ENCODE measurements at places on chromosomes 2 and 18.

GRCh38 chr2:160247296-160248035, 47.4 kb upstream of the ITGB6 start:
- H3K36me3 ChIP-seq: no peaks in the 10 kb centered on the region
- peaks cover 5% of the 10 kb centered on the region for H3K4me1 ChIP-seq
- no peak for DNase-seq
- no peak overlapping the region for H3K27ac ChIP-seq

GRCh38 chr2:166519391-166519962, 25.4 kb upstream of the SCN7A start:
- H3K4me1 ChIP-seq: no peaks in the 10 kb centered on the region
- H3K27ac ChIP-seq: no peak overlapping the region
- no peaks in the 10 kb centered on the region for H3K27me3 ChIP-seq
- peak; percentile 37 for DNase-seq
- no peaks in the 10 kb centered on the region for H3K36me3 ChIP-seq

- H3K27me3 ChIP-seq: no peaks in the 10 kb centered on the region
- H3K27ac ChIP-seq: no peak overlapping the region
- no peaks in the 10 kb centered on the region for H3K4me1 ChIP-seq
- H3K36me3 ChIP-seq: no peaks in the 10 kb centered on the region
- H3K4me3 ChIP-seq: no peak overlapping the region
Measured at GRCh38 chr2:150109028-150109427, 378.4 kb downstream of the RND3 start.

DNA sequence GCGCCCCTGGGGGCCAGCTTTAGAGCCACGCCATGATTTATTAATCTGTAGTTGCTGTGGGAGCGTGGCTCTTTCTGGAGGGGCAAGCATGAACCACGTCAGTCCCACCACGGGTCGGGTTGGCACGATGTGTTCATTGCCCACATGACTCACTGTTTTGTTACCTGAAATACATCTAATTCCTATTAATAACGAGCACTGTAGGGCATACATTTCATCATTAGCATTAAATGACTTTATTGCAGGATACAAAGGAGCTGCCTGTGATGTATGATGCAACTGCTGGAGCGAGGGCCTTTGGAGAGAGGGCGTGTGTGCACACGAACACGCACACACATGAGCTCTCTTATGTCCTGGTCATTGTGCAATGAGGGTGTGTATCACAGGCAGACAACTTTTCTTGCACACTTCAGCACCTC, 127.0 kb downstream of the INHBB start:
- no peak overlapping the region for H3K27ac ChIP-seq
- no peak for DNase-seq
- H3K4me3 ChIP-seq: no peak overlapping the region
- H3K4me1 ChIP-seq: peaks cover 44% of the 10 kb centered on the region
- no peaks in the 10 kb centered on the region for H3K27me3 ChIP-seq

DNA sequence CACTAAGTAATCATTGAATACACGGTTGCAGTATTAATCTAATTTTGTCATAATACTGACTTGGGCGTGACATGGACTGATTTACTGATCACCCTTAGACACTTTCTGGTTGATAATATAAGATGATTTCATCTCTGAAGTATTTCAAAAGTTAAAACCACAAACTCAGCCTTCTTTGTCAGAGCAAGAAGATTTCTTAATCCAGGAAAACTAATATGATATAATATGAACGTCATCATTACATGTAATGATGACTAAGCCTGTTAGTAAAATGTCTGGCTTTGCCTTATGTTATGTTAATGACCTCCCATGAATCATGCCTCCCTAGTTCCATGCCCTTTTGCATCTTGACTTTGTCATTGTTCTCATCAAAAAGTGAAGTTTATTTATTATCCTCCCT, 1325.0 kb upstream of the CDH2 start:
- no peaks in the 10 kb centered on the region for H3K4me1 ChIP-seq
- H3K36me3 ChIP-seq: no peaks in the 10 kb centered on the region
- H3K27ac ChIP-seq: no peak overlapping the region
- H3K4me3 ChIP-seq: no peak overlapping the region

DNA sequence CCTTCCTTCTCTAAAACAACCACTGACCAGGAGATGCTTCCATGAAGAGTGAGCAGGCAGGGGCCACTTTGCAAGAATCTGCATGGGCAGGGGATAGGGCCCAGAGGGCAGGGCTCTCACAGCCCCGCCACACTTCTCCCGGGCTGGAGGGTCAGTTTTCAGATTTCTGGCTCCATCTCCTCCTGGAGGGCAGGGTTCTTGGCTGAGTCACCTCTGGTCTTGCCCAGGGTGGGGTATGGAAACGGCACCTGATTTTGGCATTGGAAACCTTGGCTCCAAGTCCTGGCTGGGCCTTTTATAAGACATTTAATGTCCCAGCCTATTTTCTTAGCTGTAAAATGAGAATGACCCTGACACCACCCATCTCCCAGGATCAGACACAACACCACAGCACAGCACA, 27.6 kb upstream of the ASPRV1 start:
- DNase-seq: no peak
- H3K36me3 ChIP-seq: peaks cover 11% of the 10 kb centered on the region
- peak overlapping the region; percentile 32 for H3K27ac ChIP-seq
- no peaks in the 10 kb centered on the region for H3K27me3 ChIP-seq
- H3K4me1 ChIP-seq: no peaks in the 10 kb centered on the region

DNA sequence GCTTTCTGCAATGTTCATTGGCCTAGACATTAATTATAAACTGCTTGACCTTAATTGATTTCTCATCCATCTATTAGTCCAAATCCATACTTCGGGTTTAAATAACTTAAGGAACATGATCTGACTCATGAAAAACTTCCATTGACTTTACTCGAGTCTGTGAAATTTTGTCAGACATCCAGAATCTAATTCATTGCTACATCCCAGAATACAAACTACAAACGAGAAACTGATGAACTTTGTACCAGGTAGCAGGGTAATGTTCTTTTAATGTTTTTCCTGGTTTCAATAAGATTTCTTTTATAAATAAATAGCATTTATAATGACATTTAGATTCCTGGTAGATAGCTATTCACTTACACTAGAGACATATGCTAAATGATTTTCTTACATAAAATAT, 36.0 kb upstream of the IKZF2 start:
- no peaks in the 10 kb centered on the region for H3K36me3 ChIP-seq
- no peaks in the 10 kb centered on the region for H3K27me3 ChIP-seq
- H3K27ac ChIP-seq: no peak overlapping the region
- H3K4me3 ChIP-seq: no peak overlapping the region

GRCh38 chr2:121801916-121802315, 46.5 kb downstream of the TSN start:
- H3K36me3 ChIP-seq: no peaks in the 10 kb centered on the region
- no peak for DNase-seq
- H3K27me3 ChIP-seq: no peaks in the 10 kb centered on the region
- no peak overlapping the region for H3K27ac ChIP-seq
- no peak overlapping the region for H3K4me3 ChIP-seq
- no peaks in the 10 kb centered on the region for H3K4me1 ChIP-seq

GRCh38 chr2:25190536-25190935, 22.2 kb upstream of the POMC start:
- H3K4me3 ChIP-seq: no peak overlapping the region
- no peaks in the 10 kb centered on the region for H3K36me3 ChIP-seq
- H3K27me3 ChIP-seq: no peaks in the 10 kb centered on the region
- no peak overlapping the region for H3K27ac ChIP-seq
- DNase-seq: no peak

GRCh38 chr2:223751012-223751411, 86.4 kb downstream of the AP1S3 start:
- H3K27ac ChIP-seq: no peak overlapping the region
- no peak overlapping the region for H3K4me3 ChIP-seq
- DNase-seq: no peak
- H3K36me3 ChIP-seq: no peaks in the 10 kb centered on the region
- no peaks in the 10 kb centered on the region for H3K4me1 ChIP-seq

DNA sequence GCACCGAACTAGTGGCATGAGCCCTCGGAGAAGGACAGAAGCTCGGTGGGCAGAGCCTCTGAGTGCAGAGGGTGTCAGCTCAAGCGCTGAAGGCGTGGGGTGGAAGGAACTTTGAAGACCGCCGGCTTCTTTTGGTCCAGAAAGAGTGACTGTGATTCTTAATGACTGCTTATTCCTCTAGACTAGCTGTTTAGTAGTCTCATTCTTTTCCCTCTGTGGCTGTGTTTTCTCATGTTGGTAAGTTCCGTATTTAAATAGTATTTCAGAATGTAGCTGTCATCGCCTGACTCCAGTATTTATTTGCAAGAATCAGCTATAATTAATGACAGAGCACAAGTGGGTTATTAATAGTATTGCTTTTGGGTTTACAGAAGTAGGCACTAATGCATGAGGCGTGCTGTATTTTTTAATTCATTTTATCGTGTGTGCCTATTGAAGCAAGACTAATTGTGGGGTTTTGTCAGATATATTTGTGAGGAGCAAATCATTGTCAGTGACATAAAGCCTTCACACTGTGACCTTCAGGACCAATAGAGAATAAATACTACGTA, 80.8 kb upstream of the NFATC1 start:
- DNase-seq: no peak
- no peak overlapping the region for H3K4me3 ChIP-seq
- H3K27ac ChIP-seq: no peak overlapping the region
- no peaks in the 10 kb centered on the region for H3K27me3 ChIP-seq
- peaks cover 39% of the 10 kb centered on the region for H3K36me3 ChIP-seq
- H3K4me1 ChIP-seq: no peaks in the 10 kb centered on the region

- no peak overlapping the region for H3K27ac ChIP-seq
- no peaks in the 10 kb centered on the region for H3K4me1 ChIP-seq
- no peak overlapping the region for H3K4me3 ChIP-seq
- no peak for DNase-seq
Measured at GRCh38 chr2:7604456-7604855, 687.2 kb downstream of the RNF144A start.

DNA sequence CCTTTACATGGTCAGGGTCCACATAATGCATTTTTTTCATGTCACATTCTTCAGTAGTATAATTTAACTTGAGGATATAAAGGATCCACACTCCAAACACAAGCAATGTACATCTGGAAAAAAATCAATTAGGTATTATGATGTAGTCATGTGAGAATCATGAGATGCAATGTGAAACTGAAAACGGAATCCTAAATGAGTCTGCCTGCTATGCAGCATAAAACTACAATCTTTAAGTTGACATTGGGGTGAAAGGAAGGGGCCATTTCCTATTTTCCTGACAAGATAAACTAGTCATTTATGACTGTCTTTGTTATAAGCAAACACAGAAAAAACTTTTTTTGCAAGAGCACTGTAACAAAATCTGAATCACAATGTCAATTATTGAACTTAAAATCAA, 27.6 kb downstream of the ST3GAL5 start:
- no peaks in the 10 kb centered on the region for H3K27me3 ChIP-seq
- DNase-seq: peak; percentile 46
- H3K4me3 ChIP-seq: no peak overlapping the region
- peak overlapping the region; percentile 12 for H3K27ac ChIP-seq
- H3K36me3 ChIP-seq: peaks cover 52% of the 10 kb centered on the region

- H3K27me3 ChIP-seq: no peaks in the 10 kb centered on the region
- H3K4me1 ChIP-seq: no peaks in the 10 kb centered on the region
- no peak overlapping the region for H3K4me3 ChIP-seq
- no peaks in the 10 kb centered on the region for H3K36me3 ChIP-seq
Measured at GRCh38 chr2:20401489-20401835, 45.4 kb upstream of the RHOB start.

DNA sequence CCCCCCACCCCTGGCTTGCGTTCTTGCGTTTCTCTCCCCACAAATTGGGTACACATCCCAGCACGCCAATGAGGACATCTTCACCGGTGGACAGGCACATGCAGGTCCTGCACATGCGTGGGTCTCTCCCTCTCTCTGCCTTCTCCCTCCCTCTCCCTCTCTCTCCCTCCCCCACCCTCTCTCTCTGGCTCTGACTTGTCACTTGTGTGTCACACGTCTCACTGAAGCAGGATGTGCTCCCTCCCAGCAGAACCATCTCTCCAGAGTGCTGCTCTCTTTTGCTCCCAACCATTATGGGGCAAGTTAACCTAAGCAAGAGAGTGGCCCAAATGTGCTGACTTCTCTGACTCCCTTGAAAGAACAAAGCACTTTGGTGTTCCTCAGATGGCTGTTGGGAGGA, 120.8 kb upstream of the CAB39 start:
- DNase-seq: no peak
- no peak overlapping the region for H3K27ac ChIP-seq
- H3K4me3 ChIP-seq: no peak overlapping the region
- H3K36me3 ChIP-seq: no peaks in the 10 kb centered on the region

GRCh38 chr2:63875559-63876245, 34.0 kb downstream of the UGP2 start:
- peak; percentile 54 for DNase-seq
- peaks cover 35% of the 10 kb centered on the region for H3K36me3 ChIP-seq
- no peaks in the 10 kb centered on the region for H3K27me3 ChIP-seq
- H3K27ac ChIP-seq: peak overlapping the region; percentile 11
- no peak overlapping the region for H3K4me3 ChIP-seq

DNA sequence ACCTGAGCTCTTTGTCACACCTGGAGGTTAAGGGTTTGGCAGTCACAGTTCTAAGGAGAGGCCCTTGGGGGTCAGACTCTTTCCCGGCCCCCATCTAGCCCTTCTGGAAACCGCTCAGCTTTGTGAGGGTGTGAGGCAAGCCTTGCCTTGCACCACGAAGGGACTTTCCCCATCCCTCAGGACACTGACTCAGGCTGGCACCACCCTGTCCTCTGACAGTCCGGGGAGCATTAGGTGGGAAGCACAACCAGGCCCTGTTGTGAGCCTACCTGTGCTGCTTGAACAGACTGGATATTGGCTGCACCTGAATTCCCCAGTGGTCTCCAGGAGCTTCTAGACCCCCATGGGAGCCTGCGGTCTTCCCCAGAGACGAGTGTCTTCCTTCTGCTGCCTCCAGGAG, 47.0 kb upstream of the GBX2 start:
- no peaks in the 10 kb centered on the region for H3K36me3 ChIP-seq
- no peak overlapping the region for H3K4me3 ChIP-seq
- peaks cover 71% of the 10 kb centered on the region for H3K27me3 ChIP-seq
- H3K4me1 ChIP-seq: no peaks in the 10 kb centered on the region
- no peak for DNase-seq

GRCh38 chr2:9021563-9022211, 18.2 kb upstream of the MBOAT2 start:
- no peaks in the 10 kb centered on the region for H3K27me3 ChIP-seq
- no peak overlapping the region for H3K27ac ChIP-seq

- no peak for DNase-seq
- H3K36me3 ChIP-seq: no peaks in the 10 kb centered on the region
- H3K27ac ChIP-seq: peak overlapping the region; percentile 98
- H3K27me3 ChIP-seq: no peaks in the 10 kb centered on the region
- peaks cover 68% of the 10 kb centered on the region for H3K4me1 ChIP-seq
Measured at GRCh38 chr2:148646231-148646559, 1.6 kb downstream of the EPC2 start.

- no peaks in the 10 kb centered on the region for H3K4me1 ChIP-seq
- H3K36me3 ChIP-seq: peaks cover 87% of the 10 kb centered on the region
- DNase-seq: no peak
- no peaks in the 10 kb centered on the region for H3K27me3 ChIP-seq
- H3K27ac ChIP-seq: no peak overlapping the region
- H3K4me3 ChIP-seq: no peak overlapping the region
Measured at GRCh38 chr18:26017929-26018328, 72.5 kb downstream of the SS18 start.

- H3K27ac ChIP-seq: no peak overlapping the region
- H3K36me3 ChIP-seq: no peaks in the 10 kb centered on the region
- no peaks in the 10 kb centered on the region for H3K27me3 ChIP-seq
- no peaks in the 10 kb centered on the region for H3K4me1 ChIP-seq
- no peak overlapping the region for H3K4me3 ChIP-seq
Measured at GRCh38 chr18:64134044-64134747, 14.7 kb downstream of the LINC00305 start.

GRCh38 chr2:119932809-119933208, 80.1 kb upstream of the EPB41L5 start:
- no peak for DNase-seq
- H3K4me3 ChIP-seq: no peak overlapping the region
- H3K36me3 ChIP-seq: no peaks in the 10 kb centered on the region

GRCh38 chr2:232097260-232097659, 135.7 kb downstream of the DIS3L2 start:
- H3K4me1 ChIP-seq: no peaks in the 10 kb centered on the region
- no peak overlapping the region for H3K4me3 ChIP-seq
- no peak overlapping the region for H3K27ac ChIP-seq
- peaks cover 21% of the 10 kb centered on the region for H3K36me3 ChIP-seq

Data from stomach (tissue), 19 donors.